ENCODE measurements at places on chromosomes 2 and 18. TPM values are rescaled to one million over a fixed set of nuclear protein-coding genes. Genes with fewer than 3 reads are reported as not detected.

- DNase-seq, result no peak
Observed at GRCh38 chr2:72082021-72082601, 65.6 kb downstream of the CYP26B1 start.

GRCh38 chr18:5756823-5757222, 138.5 kb downstream of the TMEM200C start:
- DNase-seq, result no peak

DNA sequence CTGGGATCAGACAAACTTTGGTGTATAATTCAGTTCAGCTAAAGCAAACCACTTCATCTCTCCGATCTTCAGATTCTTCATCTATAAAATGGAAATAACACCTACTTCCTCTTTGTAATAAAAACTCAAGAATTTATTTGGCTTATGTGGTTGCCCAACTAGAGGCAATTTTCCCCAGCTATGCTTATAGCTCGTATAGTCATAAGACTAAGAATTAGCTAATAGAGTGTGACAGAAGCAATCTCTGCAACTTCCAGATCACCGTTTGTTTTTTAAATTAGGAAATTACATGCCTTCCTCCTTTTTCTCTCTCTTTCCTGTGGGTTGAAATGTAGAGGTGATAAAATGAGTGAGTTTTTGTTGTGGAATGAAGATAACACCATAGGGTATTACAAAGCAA, 35.3 kb upstream of the KCNF1 start:
- no peak for DNase-seq

DNA sequence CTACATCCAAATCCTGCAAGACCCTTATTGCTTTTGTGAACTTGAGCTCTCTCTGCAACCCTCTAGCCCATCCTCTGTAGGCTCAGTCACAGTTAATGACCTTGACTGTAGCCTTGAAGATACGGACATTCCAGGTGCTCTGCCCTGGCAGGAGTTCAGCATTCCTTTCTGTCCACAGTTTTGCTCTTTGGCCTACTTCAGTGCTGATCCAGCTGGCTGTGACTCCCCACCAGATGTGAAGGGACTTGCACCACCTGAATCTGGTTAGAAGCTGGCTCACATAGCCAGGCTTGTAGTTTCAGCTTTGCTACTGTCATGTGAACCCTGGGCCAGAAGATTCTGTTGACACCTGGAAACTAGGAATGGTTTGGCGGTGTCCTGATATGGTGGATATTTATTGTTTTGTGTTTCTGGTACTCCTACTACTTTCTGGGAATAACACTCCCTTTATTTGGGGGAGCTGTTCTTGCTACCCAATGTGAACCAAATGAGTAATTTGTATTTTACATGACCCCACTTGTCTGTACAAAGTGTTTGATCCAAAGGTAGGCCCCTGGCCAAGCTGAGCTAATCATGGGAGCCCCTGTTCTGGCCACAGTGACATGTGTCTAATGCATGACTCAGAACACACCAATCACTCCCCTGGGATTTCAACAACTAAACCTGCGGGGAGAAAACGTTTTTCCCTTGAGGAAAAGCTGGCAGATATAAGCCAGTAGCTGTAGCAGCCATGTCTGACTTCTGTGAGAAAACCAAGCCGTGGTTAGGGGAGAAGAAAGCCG, 73.4 kb downstream of the CDCA7 start:
- DNase-seq, result no peak

DNA sequence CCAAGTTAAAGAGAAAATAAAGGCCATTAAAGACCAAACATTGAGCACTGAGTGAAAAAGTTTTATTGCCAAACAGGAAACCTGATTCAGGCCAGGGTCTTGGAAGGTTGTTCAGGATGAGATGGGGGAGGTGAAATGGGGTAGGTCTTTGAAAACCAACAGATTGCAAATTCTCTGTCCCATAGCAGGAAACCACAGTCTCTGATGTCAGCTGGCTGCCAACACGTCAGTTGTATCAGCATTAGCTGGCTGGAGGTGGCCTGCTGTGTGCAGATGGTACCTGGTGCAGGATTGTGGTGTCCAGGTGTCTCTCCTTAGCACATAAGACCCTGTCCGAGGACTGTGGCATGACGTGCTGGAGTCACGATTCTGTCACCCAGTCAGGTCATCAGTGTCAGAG, 106.3 kb downstream of the MSH2 start:
- no peak for DNase-seq

DNA sequence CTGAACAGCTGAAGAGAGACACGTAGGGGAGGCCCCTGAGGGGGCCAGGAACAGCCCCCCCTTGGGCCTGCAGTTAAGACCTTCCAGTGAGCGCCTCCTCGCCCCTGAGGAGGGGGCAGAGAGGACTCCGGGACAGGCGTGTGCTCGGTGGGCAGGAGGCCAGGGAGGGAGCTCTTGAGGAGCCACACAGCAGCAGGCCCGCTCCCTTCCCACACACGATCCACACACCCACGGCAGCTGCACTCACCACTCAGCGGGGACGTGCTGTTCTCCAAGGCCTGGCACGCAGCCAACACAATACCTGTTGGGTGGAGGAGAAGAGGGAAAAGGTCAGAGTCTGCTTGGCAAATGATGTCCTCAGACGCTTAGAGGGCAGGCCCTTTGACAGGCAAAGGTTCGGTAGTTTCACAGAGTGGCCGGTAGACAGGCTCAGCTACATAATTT, 39.0 kb downstream of the TGFA start:
- peak; percentile 45 for DNase-seq

DNA sequence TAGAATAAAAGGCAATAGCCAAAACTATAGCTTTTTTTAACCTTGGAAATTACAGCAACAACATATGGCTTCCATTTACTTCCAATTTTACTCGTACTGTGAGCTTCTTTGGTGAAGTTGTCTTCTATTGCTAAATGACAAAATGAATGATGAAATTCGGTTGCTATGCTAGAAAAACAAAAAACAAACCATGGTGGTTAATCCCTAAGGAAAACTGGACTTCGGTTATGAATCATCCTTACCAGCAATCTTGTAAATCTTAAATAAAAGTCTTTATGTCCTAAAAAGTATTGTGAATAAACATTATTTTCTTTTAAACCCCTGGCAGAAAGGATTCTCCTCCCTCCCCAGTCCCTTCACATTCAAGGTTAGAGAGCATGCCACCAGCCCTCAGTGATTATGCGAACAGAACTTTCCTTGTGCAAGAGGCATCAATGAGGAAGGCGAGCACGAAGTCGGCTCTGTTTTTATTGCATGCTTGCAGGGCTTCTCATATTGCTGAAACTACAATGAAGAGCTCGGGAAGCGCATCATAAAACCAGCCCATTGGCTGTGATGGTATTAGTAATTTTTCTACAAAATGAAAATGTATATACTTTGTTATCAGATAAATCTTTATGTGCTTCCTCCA, 62.9 kb downstream of the ZNF521 start:
- DNase-seq, result no peak

GRCh38 chr2:1713142-1713838, 31.0 kb downstream of the PXDN start:
- DNase-seq, result peak; percentile 14

GRCh38 chr2:180669016-180669415, 311.4 kb upstream of the UBE2E3 start:
- no peak for DNase-seq

- DNase-seq, result no peak
Observed at GRCh38 chr2:101698844-101699754, 1.6 kb downstream of the MAP4K4 start.

GRCh38 chr2:241269707-241270520, 45.6 kb downstream of the HDLBP start:
- no peak for DNase-seq

DNA sequence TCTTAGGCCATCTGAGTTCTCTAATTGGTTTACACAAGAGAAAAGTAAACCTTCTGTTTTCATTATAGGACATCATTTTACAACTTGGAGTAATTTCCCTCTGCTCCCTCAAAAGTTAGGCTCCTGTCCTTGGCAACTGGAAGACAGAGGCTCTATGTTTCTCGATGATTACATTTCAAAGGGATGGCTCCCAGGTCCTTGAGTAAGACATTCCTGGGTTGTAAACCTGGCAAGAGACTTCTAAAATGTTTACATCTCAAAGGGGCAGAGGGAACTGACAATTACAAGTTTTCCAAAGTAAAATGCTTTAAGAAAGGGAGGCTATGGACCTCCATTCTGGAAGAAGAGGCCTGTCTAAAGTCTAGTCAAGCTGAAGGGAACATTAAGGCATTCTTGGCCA, 268.3 kb upstream of the REG3G start:
- no peak for DNase-seq

- peak; percentile 80 for DNase-seq
Observed at GRCh38 chr18:21191596-21192307, 50.3 kb upstream of the GREB1L start.

DNA sequence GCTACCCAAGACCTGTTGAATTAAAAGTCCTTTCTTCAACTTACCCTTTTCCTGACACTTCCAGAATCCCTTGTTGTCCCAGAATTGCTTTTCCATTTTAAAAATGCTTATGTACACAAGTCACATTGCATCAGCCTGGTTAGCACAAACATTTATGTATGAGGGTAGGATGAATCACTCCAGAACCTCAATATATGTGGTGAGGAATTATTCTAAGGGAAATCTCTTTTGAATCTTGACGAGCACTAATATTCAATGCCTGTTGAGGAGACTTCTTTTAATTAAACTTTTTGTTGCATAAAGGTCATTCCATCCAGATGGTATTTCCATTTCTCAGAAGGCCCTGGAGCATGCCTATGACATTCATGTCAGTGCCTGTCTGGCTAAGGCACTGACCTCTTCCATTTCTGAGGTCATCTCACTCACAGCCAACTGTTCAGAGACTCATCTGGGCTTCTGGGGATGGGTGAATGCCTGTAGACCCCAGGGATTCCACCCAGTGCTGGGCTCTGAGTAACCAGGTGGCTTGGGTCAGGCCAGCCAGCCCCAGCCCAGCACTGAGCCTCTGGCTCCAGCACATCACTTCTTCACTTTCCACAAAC, 28.2 kb downstream of the ACMSD start:
- DNase-seq, result no peak

DNA sequence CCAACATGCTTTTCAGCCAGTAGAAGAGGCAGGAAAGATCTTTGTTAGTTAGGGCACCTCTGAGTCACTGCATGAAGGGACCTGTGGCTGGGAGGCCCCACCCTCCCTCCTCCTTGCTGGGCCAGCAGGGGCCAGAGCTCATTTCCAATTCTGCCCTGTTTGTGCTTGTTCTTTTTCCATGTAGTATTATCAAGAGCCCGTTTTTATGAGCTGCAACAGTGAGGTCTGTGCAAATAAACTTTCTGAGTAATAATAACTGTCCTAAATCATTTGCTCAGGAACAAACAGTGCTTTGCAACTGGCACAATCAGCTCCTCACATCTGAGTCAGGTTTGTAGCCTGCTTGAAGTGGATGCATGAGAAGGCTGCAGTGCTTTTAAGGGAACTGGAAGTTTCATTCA, 128.0 kb downstream of the ARL4C start:
- no peak for DNase-seq

- DNase-seq, result no peak
Observed at GRCh38 chr2:144598906-144599305, 79.0 kb upstream of the ZEB2 start.

The SULT1C4 gene
- total RNA-seq, result 1.6 TPM

The ITGA4 gene
- total RNA-seq, result 5.4 TPM

The UGT1A5 gene
- not detected for total RNA-seq

The SERPINB3 gene
- not detected for total RNA-seq

The GPAT2 gene
- total RNA-seq, result 0.47 TPM

The SPP2 gene
- not detected for total RNA-seq

The STEAP3 gene
- 2.1 TPM for total RNA-seq

The FAM237A gene
- total RNA-seq, result not detected

The PECR gene
- 33.0 TPM for total RNA-seq

Data from glutamatergic neuron (in vitro differentiated cells).